Endothelial cell (in vitro differentiated cells): ENCODE measurements at places on chromosomes 13 and 19.

- DNase-seq, result no peak
Observed at GRCh38 chr13:107642831-107643230, 572.5 kb downstream of the LIG4 start.

DNA sequence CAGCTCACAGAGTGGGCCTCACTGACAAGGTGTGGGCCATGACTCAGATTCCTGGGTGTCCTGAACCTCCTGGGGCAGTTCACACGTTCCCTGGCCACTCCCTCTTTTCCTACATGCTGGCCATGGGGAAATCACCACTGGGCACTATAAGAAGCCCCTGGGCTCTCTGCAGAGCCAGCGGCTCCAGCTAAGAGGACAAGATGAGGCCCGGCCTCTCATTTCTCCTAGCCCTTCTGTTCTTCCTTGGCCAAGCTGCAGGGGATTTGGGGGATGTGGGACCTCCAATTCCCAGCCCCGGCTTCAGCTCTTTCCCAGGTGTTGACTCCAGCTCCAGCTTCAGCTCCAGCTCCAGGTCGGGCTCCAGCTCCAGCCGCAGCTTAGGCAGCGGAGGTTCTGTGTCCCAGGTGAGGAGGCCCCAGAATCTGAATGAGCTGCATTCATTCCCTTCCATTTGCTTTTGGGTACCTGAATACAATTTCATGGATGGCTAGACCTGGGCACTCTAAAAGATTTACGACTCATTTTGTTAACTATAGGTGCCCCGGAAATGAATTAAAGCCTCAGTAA, at the start of gene OLFM4:
Gene OLFM4 (plus strand): TSS at position 177 of the 567 bp plus-strand sequence. CDS start 24 bp downstream, at position 201.
- DNase-seq, result no peak

- DNase-seq, result no peak
Observed at GRCh38 chr13:51380269-51380668, 40.8 kb downstream of the SERPINE3 start.

DNA sequence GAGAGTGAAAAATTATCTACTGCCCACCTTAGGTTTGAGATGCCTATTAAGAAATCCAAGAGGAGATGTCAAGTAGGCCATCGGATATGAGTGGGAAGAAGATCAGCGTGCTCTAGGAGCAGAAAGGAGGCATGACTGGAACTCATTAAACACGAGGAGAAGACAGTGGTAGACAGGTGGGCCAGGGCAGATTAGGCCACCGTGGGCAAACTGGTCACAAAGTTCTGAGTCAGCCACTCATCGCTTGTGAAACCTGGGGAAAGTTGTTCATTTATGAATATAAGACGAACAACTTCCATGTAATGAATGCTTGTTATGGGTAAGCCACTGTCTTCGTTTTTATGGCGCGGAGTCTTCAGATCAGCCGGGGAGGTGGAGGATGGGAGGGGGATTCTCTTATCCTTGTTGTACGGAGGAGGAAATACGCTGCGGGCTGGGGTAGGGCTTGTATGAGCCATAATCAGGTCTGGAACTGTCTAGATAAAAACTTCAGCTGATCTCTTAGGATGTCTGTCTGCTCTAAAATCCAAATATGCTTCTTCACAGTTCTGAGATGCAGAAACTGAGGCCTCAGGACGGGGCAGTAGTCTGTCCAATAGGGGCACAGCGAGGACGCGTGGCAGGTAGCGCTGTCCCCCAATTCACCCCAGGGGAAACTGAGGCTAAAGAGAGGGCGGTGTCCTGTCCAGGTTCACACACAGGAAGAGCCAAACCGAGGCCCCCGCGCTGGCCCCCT, 1.1 kb upstream of the ZNF444 start:
- DNase-seq, result no peak

GRCh38 chr19:48907671-48908070, 7.6 kb downstream of the NUCB1 start:
- DNase-seq, result no peak

DNA sequence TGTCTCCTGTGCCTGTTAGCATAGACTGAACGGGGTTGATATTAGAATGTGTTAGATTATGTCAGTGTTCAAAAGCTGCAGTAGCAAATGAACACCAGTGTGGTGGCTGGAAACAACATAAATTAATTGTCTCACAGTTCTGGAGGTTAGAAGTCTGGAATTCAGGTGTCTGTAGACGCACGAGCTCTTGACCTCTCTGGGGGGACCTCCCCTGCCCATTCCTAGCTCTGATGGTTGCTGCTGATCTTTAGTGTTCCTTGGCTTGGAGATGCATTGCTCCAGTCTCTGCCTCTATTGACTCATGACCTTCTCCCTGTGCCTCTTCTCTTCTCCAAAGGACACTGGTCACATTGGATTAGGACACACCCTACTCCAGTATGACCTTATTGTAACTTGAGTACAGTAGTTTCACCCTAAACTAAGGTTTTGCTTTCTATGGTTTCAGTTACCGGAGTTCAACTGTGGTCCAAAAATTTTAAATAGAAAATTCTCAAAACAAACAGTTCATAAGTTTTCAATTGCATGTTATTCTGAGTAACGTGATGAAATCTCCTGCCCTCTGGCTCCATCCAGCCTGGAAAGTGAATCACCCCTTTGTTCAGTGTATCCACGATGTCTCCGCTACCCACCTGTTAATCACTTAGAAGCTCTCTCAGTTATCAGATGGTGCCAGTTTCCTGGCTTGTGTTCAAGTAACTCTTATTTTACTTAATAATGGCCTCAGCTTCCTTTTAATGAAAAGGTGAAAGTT, 273.2 kb downstream of the MYO16 start:
- no peak for DNase-seq

GRCh38 chr19:43476606-43477005, 11.2 kb upstream of the LYPD3 start:
- no peak for DNase-seq

GRCh38 chr19:13152356-13152973, 2.3 kb downstream of the IER2 start:
- DNase-seq, result no peak

GRCh38 chr19:4578552-4579248, 19.2 kb upstream of the SEMA6B start:
- DNase-seq, result no peak

DNA sequence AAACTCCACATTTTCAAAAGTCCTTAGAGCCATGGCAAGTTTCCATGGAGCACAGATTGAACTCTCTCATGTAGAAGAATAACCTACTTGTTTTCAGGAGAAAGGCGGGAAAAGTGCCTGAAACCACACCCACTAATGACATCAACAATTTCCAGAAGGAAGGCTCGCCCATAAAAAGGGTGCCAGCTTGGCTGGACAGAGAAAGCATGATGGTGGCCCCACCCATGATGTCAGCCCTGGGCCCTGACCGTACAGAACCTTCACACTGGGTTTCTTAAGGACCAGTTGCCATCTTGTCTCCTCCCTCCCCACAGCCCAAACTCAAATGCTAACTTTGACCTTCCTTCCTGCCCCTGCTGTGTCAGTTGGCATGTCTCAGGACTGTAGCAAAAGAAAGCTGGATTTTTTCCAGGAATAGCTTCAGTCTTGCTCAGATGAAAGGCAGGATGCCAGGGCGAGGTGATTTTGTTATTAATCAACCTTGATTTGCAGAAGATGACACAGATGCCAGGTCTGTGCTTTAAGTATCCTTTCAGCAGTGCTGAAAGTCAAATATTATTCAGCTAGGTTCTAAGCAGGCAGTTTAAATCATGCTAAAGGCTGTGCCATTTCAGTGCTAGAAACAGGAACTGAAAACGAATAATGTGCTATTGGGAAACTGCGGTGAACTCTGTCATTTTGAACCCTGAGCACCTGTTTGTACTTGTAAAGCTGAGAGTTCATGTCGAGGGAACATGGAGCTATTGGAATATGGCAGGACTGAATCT, 89.5 kb upstream of the RFC3 start:
- DNase-seq, result no peak

- DNase-seq, result no peak
Observed at GRCh38 chr13:20738616-20739015, 35.1 kb downstream of the IL17D start.

DNA sequence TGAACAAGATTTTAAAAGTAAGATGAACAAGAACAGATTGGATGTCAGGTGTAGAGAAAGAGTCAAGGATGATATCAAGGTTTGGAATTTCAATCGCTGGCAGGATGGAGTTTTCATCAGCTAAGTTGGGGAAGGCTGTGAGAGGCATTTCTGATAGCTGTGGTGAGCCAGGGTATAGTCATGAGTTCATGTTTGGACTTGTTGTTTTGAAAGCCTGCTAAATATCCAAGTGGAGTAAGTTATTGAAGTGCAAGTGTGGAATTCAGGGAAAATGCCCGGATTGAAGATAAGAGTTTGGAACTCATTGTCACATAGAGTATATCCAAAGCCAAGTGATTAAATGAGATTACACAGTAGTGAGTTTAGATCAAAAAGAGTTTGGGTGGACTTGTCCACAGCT, 11.0 kb upstream of the EPSTI1 start:
- no peak for DNase-seq

- DNase-seq, result no peak
Observed at GRCh38 chr13:95652821-95653220, 8.3 kb upstream of the DZIP1 start.

- no peak for DNase-seq
Observed at GRCh38 chr19:21028969-21029268, 8.5 kb downstream of the ZNF430 start.

DNA sequence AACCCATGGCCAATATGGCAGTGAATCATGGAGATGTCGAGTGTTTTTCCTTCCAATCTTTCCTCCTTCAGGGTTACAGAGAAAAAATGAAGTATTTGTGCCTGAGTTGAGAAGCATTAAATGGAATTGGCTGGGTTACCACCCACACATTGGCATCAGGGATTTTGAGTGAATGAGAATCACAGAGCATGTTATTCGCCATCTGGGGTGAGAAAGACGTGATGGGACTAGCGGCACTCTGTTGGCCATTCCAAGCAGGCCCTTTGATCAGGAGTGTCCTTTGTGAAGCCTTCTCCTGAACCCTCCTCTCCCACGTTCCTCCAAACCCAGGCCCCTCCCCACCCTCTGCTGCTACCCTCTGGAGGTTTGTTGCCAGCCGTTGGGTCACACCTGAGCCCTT, 84.2 kb upstream of the PCDH8 start:
- no peak for DNase-seq

DNA sequence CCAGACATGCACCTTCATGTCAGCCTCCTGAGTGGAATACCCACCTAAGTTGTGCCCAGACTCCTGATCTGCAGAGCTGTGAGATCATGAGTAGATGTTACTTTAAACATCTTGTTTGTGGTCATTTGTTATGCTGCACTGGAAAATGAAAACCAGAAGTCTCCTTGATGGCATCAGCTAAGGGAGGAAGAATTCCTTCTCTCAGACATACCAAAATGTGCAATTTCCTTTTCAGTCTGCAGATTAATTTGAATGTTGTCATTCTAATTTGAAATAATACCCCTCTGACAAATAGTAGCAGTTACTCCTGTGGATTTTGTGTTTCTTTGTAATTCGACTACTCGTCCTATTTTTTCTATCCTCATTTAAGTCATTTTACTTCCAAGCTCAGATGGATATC, 59.3 kb downstream of the ITGBL1 start:
- no peak for DNase-seq

DNA sequence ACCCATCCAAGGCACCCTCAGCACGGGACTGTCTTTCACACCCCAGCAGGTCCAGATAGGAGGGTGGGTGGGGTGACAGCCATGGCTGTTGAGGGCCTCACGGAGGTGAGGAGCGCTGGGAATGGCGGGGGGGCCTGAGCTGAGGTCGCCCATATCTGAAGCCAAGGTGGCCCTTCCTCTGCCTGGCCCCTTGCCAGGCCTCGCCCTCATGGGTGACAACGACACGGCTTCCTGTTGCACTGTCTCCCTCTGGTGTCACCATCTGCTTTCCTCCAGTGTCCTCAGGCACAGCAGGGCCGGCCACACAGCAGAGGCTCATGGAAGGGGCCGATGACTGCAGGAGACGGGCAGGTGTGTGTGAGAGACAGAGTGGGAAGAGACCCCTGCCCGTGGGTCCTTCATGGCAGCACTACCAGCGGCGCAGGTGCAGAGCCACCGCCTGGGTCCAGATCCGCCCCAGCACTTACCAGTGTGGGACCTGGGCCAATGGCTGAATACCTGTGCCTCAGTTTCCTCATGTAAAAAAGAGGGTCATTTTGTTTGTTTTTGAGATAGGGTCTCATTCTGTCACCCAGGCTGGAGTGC, 8.1 kb upstream of the NKPD1 start:
- no peak for DNase-seq

- peak; percentile 74 for DNase-seq
Observed at GRCh38 chr19:41997121-41997850, 3.3 kb upstream of the ATP1A3 start.

- DNase-seq, result no peak
Observed at GRCh38 chr13:78078168-78078567, 159.5 kb upstream of the EDNRB start.

DNA sequence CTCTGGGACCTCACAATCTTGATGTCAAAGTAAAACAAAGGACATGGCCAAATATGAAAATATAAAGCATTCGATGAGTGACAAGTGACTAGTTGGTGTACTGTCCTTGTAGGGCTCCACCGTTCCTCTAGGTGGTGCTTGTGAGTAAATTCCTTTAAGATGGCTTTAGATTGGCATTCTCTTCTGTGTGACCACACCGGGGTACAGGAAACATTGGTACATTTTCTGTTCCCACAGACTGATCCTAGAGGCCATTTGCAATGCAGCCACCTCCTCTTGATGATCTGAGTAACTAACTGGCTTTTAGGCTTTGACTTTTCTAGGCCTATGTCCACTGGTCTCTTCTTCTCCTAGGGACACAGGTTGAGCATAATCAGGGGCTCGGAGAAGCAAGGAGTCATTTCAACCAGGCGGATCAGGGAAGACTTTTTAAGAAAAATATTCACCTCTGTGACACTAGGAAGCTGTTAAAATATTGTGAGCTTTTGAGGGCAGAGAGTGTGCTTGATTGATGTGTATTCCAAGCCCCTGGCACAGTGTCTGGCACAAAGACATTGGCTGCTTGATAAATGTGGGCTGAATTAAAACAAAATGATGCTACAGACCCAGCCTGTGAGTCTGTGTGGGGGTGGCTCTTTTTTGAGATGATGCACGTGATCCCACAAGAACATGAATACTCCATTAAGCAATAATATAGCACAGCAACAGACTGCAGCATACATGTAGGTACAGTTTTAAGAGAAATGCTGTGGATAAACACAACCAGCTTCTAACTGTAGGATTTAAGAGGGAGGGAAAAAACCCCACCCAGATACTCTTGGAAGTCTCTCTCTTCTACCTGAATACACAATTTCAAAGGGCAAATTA, 21.0 kb downstream of the EPSTI1 start:
- peak; percentile 51 for DNase-seq

GRCh38 chr13:33550885-33551284, 265.3 kb upstream of the STARD13 start:
- DNase-seq, result no peak
